ENCODE measurements at places on chromosomes 13 and 19.

DNA sequence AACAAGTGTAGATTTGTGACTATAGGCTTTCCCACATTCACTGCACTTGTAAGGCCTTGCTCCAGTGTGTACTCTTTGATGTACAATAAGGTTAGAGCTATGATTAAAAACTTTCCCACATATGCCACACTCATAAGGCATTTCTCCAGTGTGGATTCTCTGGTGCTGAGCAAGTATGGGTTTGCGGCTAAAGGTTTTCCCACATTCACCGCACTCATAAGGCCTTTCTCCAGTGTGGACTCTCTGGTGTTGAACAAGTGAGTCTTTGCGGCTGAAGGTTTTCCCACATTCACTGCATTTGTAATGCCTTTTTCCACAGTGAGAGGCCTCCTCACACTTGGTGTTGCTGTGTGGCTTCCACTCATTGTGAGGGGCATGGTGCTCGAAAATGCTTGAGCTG is 3.7 kb downstream of the ZNF772 start:
- DNase-seq = no peak

GRCh38 chr13:26695360-26695705 is 65.3 kb downstream of the GPR12 start:
- DNase-seq = no peak

- no peak for DNase-seq
Observed at GRCh38 chr13:113410472-113411201, 42.7 kb downstream of the ADPRHL1 start.

DNA sequence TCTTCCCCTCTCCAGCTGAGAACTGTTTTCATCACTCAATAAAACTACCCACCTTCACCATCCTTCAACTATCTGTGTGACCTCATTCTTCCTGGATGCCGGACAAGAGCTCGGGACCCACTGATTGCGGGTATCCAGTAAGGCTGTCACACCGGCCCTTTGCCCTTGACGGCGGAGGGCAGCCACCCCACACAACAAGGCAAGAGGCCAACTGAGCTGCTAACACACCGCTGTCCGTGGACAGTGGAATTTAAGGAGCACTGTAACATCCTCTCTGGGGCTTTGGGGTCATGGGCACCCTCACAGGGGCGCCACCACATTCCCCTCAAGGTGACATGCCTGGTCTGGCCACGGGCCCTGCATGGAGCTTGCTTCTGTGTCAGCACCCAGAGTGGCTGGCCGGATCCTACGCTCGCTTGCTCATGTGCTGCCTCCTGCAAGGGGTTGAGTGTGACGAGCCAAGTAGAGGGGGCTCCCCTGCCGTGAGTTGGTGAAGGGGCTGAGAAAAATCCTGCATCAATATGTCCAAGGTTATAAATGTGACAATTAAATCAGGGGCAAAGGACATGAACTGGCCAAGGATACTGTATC is 31.4 kb downstream of the LHFPL6 start:
- no peak for DNase-seq

DNA sequence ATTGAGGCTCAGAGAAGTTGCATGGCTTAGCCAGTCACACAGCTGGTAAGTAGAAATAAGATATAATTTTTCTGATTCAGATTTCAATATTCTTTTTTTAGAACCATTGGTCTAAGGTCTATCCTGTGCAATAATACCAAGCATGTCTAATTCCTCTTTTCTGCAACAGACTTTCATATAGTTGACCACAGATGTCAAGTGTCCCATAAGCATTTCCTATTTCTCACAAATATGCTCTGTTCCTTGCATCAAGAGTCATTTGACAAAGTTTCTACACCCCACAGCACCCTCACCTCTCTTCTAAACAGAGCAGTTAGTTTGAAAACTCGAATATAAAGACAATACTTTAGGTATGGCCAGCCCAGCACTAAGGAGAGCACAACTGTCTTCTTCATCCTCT is 26.8 kb upstream of the SACS start:
- no peak for DNase-seq

GRCh38 chr13:109369353-109370052 is 416.9 kb downstream of the IRS2 start:
- no peak for DNase-seq

DNA sequence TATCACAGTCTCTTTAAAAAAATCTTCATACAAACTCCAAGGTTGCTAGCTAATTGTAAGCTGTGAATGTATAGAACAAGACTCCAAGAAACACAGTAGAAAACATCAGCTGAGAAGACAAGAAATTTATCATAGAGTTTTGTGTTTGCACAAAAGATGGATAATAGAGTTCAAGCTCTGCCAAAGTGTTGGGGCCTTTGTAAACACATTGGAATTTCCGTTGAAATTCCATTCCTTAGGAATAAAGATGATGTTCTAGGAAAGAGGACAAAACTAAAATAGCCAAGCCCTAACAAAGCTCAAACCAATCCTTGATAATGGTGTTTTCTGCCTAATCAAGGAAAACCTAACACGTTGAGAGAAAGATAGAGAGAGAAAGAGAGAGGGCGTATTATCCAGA is 20.6 kb downstream of the LRRC63 start:
- no peak for DNase-seq

DNA sequence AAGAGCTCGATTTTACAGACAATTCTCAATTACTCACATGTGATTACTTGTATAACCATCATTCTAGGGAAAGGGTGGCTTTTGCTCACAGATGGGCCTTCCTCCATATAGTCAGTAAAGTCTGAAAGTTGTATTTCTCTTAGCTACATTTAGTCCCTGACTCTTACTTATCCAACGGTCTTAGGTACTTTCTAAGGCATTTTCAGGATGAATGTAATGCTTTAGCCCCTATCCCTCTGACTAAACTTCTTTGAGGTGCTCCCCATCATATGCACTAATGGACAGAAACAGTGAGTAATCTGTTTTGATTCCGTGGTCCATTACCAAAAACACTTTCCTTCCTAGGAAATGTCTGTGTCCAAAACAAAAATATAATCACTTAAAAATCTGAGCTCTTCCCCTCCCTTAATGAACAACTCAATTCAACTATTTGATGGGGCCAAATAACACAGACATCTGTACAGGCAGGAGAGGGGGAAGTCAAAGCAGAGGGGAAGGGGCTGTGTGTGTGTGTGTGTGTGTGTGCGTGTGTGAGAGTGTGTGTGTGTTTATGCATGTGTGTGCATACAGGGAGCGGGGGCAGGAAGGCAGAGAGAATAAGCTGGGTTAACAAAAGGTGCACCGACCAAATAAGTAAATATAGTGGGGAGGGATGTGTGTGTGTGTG is 84.9 kb downstream of the USP12 start:
- DNase-seq = no peak

DNA sequence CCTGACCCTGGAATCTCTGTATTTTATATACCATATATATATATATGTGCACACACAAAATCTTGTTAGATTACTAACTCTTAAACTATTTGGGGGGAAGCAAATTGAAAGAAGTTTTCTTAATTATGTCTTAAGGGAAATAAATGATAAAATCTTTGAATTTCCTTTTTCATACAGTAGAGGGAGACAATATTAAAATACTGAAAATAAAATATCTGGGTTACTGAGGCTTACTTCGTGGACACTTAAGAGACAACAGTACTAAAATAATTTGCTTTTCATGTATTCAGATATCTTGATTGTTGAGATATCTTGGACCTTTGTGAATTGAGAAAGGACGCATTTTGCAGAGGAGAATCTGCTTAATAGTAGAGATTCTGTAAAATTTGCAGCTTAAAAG is 17.0 kb downstream of the SUGT1 start:
- DNase-seq = no peak

GRCh38 chr19:49680421-49681351 is 3.6 kb downstream of the PRMT1 start:
- peak; percentile 98 for DNase-seq

DNA sequence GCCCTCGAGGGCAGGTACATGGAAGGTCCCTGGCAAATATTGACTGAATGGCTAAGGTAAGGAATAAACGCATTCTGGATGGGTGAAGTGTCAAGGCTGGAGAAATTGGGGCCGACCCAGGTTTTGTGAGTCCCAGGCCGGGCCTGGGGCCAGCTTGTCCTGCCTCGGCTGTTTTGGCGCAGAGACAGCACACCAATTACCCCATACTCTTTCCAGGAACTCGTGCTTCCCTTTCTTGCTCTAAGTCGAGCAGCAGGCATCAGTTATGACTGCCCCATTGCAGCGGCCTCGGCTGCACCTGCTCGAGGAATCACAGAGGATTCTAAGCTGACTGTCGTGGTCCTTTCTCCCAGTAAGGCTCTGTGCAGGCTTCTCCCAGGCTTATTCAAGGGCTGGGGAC is 67.1 kb downstream of the ZNF536 start:
- no peak for DNase-seq

GRCh38 chr13:113669231-113669754 is 2.3 kb downstream of the GRK1 start:
- DNase-seq = peak; percentile 38

GRCh38 chr13:96768524-96768923 is 225.8 kb downstream of the OXGR1 start:
- DNase-seq = no peak

DNA sequence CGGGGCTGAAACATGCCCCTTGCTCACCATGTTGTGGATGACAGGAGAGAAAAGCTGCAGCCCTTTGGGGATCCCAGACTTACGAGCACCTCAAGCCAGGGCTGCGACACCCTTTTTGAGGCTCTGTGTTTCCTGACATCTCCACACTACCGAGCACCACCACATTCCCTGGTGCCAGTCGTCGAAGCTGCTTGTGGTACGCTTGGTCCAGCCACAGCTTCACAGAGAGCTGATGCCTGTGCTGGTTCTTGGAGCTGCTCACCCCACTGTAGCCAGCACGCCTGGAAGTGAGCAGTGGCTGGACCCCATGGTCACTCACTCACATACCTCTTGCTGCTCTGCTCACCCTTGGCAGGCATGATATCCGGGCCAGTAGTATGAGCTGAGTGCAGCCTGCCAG is 367.5 kb downstream of the SLITRK6 start:
- no peak for DNase-seq

DNA sequence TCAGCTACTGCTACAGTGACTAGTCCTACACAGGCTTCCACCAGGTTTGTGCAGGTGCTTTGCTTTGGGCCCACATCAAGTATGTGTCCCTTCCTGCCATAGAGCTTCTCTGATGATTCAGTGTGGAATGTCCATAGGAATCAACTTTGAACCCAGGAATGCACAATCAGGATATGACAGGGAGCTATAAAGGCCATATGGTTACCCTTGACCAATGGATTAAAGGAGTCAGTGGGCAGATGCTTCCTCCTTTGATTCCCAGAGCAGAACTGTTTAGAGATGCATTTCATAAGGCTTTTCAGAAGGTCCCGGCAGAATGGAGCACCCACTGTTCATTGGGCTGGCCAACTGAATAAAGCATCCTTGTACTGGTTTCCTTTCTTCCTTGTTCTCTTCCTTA is 145.2 kb upstream of the WASF3 start:
- no peak for DNase-seq

- no peak for DNase-seq
Observed at GRCh38 chr19:31223740-31224534, 125.3 kb downstream of the TSHZ3 start.

GRCh38 chr13:102097708-102098107 is 304.1 kb downstream of the FGF14 start:
- DNase-seq = no peak

GRCh38 chr13:92941167-92941566 is 285.4 kb upstream of the GPC6 start:
- no peak for DNase-seq

- peak; percentile 92 for DNase-seq
Observed at GRCh38 chr19:58544591-58545285, 874 bp downstream of the TRIM28 start.

DNA sequence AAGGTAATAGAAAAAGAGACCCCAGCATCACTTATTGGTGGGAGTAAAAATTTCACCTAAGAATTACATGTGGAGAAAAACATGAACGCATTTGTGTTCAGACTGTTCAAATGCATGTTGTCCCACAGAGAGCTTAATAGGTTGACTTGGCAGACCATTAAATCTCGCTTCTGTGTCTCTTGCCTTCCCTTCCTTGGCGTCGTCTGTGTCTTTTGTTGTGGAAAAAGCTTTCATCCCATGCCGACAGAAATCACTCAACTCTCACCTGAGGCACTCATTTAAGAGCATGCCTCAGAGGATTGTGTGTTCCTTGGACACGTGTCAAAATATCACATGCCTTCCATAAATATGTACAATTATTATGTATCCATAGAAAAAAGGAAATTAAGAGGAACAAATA is 24.4 kb upstream of the CACNA1A start:
- no peak for DNase-seq

DNA sequence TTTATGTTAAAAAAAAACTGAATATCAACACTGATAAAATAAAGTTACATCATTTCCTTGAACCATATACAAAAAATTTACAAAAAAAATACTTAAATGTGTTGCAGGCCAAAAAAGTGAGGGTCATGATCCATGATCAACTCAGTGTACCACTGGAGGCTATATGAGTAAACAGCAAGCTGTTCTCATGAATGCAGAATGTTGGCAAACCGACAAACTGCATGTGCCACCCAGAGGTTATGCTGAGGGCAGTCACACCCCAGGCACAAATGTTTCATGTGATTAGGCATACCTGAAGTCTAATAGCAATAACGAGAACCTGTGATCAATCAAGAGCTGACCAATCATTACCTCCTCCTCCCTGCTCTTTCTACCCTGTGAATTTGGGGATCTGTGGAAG is 91.9 kb downstream of the ZNF431 start:
- no peak for DNase-seq

GRCh38 chr13:59837101-59837500 is 326.6 kb downstream of the DIAPH3 start:
- DNase-seq = no peak

DNA sequence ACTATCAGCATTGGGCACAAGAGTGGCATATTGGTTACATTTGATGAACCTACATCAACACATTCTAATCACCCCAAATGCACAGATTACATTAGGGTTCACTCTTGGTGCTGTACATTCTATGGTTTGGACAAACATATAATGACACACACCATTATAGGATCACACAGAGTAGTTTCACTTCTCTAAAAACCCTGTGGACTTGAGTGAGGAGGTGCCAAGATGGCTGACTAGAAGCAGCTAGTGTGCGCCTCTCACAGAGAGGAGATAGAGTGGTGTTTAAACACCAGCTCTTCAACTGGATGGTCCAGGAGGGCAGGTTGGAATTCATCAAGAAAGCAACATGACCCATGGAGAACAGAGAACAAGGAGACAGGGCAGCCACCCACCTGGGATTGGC is 265.6 kb downstream of the TDRD3 start:
- DNase-seq = no peak

DNA sequence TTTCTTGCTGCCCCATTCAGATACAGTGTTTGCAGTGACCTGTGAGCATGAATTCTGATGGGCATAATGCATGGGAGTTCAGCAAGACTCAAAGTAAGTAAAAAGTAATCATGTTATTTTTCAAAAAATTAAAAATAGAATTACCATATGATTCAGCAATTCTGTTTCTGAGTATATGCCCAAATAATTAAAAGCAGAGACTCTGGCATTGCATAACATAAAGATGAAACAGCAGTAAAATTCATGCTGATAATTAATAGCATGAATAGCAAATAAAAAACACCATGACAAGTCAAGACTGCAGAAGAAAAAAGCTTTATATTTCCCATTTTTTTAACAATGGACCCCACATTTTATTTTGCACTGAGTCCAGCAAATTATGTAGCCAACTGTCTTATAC is 21.3 kb downstream of the RNF6 start:
- DNase-seq = no peak

Data from activated effector memory CD4-positive, alpha-beta T cell treated with anti-CD3 and anti-CD28 coated beads, Interleukin-2, amount 50 U/mL, for 16 hours (primary cell).